Omental fat pad (tissue), 4 donors: ENCODE measurements at places on chromosomes 2 and 18. TPM values are rescaled to one million over a fixed set of nuclear protein-coding genes. Genes with fewer than 3 reads are reported as not detected.

- DNase-seq, result no peak
Measured at GRCh38 chr2:188308483-188308882, 16.8 kb downstream of the GULP1 start.

- DNase-seq, result no peak
Measured at GRCh38 chr2:219448776-219449341, 14.2 kb downstream of the SPEG start.

GRCh38 chr18:21991081-21991534 lies 178.3 kb upstream of the GATA6 start:
- no peak for DNase-seq

- no peak for DNase-seq
Measured at GRCh38 chr2:187529977-187530721, 24.1 kb downstream of the TFPI start.

- no peak for DNase-seq
Measured at GRCh38 chr2:186503827-186504606, 18.0 kb downstream of the ZC3H15 start.

DNA sequence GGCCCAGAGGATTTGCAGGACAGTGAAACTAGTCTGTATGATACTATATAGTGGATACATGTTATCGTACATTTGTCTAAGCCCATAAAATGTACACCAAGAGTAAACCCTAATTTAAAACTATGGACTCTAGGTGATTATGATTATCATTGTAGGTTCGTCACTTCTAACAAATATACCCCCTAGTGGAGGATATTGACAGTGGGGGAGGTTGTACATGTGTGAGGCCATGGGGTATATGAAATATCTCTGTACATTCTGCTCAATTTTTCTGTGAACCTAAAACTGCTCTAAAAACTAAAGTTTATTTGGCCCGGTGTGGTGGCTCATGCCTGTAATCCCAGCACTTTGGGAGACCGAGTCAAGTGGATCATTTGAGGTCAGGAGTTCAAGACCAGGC lies 81.2 kb upstream of the CAB39 start:
- DNase-seq, result no peak

DNA sequence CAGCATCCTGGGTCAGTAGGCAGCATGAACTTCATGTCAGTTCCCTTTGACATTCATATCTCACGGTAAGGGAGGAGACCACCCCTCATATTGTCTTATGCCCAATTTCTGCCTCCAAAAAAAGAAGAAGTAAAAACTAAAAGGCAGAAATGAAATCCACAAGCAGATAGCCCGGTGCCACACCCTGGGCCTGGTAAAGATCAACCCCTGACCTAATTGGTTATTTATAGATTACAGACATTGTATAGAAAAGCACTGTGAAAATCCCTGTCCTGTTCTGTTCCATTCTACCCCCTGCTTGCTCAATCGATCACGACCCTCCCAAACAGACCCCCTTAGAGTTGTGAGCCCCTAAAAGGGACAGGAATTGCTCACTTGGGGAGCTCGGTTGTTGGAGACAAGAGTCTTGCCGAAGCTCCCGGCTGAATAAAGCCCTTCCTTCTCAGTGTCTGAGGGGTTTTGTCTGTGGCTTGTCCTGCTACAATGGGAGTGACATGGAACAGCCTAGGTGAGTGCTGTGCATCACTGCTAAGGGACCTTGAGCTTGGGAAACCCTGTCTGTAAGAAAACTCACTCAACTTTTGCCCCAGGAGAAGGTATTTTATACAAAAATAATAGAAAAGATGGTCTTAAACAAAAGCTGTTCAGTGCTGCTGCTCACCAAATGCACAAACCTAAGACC lies 11.1 kb downstream of the NDUFV2 start:
- no peak for DNase-seq

GRCh38 chr2:25304321-25304720 lies 37.4 kb downstream of the DNMT3A start:
- DNase-seq, result no peak

GRCh38 chr18:22032392-22032961 lies 136.9 kb upstream of the GATA6 start:
- no peak for DNase-seq

The CCDC178 gene
- total RNA-seq, result 10.6 TPM

The PTPRN gene
- total RNA-seq, result not detected

The INHBB gene
- 41.4 TPM for total RNA-seq
